Regular cardiac myocyte (primary cell): ENCODE measurements at places on chromosomes 12 and 14. TPM values are rescaled to one million over a fixed set of nuclear protein-coding genes. Genes with fewer than 3 reads are reported as not detected.

ITGB7 gene
- 0.19 and 0.56 TPM in 2 replicates for total RNA-seq

UTP20 gene
- 11.8 and 20.9 TPM in 2 replicates for total RNA-seq

SLC6A13 gene
- 0.19 and 0.28 TPM in 2 replicates for total RNA-seq

TMX1 gene
- 69.6 and 87.2 TPM in 2 replicates for total RNA-seq

MYRFL gene
- under 0.01 TPM in 2 replicates for total RNA-seq

RIC8B gene
- total RNA-seq = 13.8 and 14.7 TPM in 2 replicates

RNF212B gene
- total RNA-seq = not detected in 2 replicates

VWF gene
- total RNA-seq = 4.4 and 6.5 TPM in 2 replicates

FLVCR2 gene
- total RNA-seq = 1.5 and 7.9 TPM in 2 replicates

ATL1 gene
- total RNA-seq = 1.7 and 8.5 TPM in 2 replicates

TTC9 gene
- total RNA-seq = under 0.01 TPM in 2 replicates

LRFN5 gene
- total RNA-seq = 0.19 and 0.28 TPM in 2 replicates

CDK17 gene
- total RNA-seq = 68.8 and 149 TPM in 2 replicates

ANO4 gene
- total RNA-seq = 0.38 and 2.3 TPM in 2 replicates

MYBPC1 gene
- not detected in 2 replicates for total RNA-seq

RNASE7 gene
- not detected in 2 replicates for total RNA-seq

MANSC4 gene
- not detected in 2 replicates for total RNA-seq

TEDC1 gene
- 3.9 and 15.1 TPM in 2 replicates for total RNA-seq

ADGRD1 gene
- 0.38 and 1.1 TPM in 2 replicates for total RNA-seq

PLEKHG7 gene
- total RNA-seq = not detected in 2 replicates

WSCD2 gene
- not detected in 2 replicates for total RNA-seq

HCAR3 gene
- not detected in 2 replicates for total RNA-seq

FGF6 gene
- not detected in 2 replicates for total RNA-seq

HOXC13 gene
- under 0.01 TPM in 1 of 2 replicates, not detected in the other for total RNA-seq

ESR2 gene
- total RNA-seq = under 0.01 and 0.19 TPM in 2 replicates

CLEC14A gene
- 8.2 and 18.3 TPM in 2 replicates for total RNA-seq

BHLHE41 gene
- total RNA-seq = 2.1 and 6.5 TPM in 2 replicates

ADAM21 gene
- total RNA-seq = 1.5 and 2.0 TPM in 2 replicates

HOXC6 gene
- under 0.01 and 0.19 TPM in 2 replicates for total RNA-seq

PLA2G1B gene
- not detected in 2 replicates for total RNA-seq

SNAPC1 gene
- total RNA-seq = 28.8 and 35.2 TPM in 2 replicates

RNU7-1 gene
- not detected in 2 replicates for total RNA-seq

INHBE gene
- total RNA-seq = 0.38 and 0.85 TPM in 2 replicates

OR6C65 gene
- not detected in 2 replicates for total RNA-seq

GDF3 gene
- total RNA-seq = not detected in 2 replicates

OR4Q3 gene
- not detected in 2 replicates for total RNA-seq

USP15 gene
- 50.4 and 57.8 TPM in 2 replicates for total RNA-seq

GYS2 gene
- total RNA-seq = not detected in 2 replicates

NDRG2 gene
- 0.38 and 10.1 TPM in 2 replicates for total RNA-seq

KRT79 gene
- total RNA-seq = under 0.01 TPM in 1 of 2 replicates, not detected in the other

BBOF1 gene
- 5.8 and 9.0 TPM in 2 replicates for total RNA-seq

EML5 gene
- total RNA-seq = under 0.01 and 0.19 TPM in 2 replicates
